ENCODE measurements at places on chromosomes 11 and 22.

DNA sequence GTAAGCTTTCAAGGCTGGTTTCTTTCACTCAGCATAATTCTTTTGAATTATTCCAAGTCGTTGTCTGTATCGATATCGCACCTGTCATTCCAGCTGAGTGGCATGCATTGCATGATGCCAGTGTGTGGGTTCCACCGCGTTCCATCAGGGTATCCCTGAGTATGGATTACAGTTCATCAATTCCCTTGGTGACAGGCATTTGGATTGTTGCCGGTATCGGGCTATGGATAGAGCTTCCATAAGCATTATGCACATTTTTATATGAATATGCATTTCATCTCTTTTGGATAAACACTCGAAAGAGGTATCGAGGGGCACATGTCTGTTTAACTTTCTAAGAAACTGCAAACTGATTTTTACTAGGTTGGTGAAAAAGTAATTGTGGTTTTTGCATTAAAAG, 698.8 kb downstream of the BRD1 start:
- no peak for DNase-seq

DNA sequence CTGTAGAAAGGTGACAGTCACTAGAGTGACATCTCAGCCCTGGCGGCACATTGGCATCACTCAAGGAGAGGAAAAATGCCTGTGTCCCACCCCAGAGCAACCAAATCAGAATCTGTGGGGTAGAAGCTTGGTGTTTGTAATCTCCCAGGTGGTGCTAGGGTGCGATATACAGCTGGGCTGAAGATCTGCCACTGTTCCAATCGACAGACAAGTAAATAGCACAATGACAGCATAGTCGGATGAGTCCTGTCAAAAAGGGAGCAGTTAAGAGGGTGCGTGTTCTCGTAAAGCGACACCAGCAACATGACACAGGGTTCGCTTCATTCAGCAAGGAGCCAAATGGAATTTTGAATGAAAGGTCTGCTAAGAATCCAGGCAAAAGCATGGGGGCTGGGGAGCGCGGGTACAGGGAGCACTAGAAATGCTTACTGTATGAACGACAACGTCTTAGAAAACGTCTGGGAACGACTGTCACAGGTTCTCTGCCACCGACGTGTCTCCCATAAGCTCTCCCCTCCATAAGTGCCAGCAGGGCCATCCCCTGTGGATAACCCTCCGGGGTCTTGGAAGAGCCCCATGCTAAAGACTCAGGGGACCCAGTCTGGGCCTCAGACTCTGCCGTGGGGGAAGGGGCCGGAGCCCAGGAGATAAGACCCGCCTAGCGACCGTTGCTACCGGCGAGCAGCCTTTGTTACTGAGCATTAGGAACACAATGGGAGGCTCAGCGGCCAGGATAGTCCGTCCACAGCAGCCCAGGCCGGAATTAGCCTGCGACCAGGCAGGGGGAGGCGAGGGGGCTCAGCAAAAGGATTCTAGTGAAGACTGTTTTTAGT, 20.8 kb downstream of the ADA2 start:
- no peak for DNase-seq

GRCh38 chr11:111846063-111846462, 25.3 kb downstream of the ALG9 start:
- DNase-seq, result no peak

DNA sequence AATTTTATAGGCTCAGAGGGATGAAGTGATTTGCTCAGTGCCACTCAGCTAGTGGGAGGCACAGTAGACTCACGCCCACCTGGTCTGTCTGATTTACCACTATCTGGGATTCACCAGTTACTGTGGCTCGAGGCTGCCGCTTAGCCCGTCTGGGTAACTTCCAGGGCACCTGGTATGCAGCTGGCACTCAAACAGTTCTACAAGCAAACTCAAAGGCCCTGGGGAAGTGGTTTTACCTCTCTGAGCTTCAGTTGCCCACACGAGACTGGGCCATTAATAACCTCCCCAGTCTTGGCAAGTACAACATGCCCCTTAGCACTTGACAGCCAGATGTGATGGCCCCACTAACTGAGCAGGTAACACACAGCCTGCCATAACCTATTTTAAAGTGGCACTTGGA, 2.6 kb downstream of the GDPD5 start:
- no peak for DNase-seq

DNA sequence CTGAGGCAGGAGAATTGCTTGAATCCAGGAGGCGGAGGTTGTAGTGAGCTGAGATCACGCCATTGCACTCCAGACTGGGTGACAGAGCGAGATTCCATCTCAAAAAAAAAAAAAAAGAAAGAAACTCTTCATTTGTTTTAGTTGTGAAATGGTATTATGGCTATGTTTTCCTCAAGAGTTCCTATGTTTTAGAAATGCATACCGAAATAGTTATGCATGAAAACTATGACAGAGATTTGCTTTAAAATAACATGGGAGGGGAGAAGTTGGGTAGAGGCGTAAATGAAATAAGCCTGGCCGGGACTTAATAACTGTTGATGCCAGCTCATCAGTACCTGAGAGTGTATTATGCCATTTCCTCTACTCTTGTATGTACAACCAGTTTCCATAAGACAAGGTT, 48.3 kb downstream of the FEZ1 start:
- DNase-seq, result no peak

DNA sequence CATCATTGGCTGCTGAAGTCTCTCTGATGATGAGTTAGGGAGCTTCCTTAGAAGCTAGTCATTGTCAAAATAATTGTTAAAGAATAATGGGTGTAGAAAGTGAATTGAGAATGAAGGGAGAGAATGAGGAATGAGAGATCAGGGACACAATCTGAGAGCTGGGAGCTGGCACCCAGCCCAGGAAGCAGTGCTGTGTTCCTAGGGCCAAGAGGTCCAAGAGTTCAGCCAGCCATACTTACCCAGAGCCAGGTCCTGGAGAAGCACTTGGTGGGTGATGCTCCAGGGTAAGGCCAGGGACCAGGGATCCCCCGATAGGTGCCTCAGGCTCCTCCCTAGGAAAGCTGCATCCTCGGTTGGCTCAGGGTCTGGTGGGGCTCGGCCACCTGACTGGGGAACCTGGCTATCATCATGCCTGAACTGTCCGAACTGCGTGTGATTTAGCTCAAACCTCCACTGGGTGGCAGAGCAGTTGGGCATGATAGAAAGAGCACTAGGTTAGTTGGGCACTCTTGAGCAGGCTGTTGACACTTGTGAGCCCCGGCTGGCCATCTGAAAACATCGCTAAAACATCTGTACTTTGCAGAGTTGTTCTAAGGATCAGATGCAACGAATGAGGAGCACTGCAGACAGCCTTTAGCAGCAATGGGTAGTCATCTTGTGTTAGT, 123.9 kb upstream of the NCAM1 start:
- no peak for DNase-seq

DNA sequence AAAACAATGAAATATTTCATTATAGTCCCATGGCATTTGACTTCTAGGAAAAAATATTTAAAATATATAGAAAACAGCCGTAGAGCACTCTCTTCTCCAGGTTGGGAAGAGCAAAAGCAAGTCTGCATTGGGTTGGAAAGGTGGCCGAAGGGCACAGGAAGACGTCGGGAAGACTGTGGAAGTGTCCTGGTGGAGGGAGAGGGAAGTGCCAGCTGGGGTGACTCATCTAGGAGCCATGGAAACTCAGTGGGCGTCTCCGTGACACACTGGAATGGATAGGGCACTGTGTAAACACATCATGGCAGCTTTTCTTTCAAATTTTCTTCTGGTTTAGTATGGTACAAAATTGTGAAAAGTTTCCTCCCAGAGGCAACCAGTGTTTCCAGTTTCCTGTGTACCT, 12.7 kb downstream of the GTPBP1 start:
- DNase-seq, result no peak

- no peak for DNase-seq
Observed at GRCh38 chr11:33558097-33558496, 142.5 kb downstream of the C11orf91 start.

DNA sequence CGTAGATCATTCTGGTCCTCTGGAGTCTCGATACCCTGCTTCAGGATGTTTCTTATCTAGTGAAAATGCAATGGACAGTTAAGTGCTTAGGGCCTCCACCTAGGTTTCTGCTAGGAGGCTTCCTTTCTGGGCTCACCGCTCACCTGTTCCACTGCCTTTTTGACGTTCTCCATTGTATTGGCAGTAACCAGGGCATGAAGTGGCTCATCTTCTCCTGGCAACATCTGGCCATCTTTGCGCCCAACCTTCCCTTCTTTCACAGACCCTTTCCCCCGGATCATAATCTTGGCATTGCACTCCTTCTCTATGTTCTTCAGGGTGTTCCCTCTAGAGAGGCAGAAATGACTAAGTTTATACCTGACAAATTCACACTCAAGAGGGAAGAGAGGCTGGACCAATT, 9.1 kb downstream of the SF1 start:
- DNase-seq, result no peak

DNA sequence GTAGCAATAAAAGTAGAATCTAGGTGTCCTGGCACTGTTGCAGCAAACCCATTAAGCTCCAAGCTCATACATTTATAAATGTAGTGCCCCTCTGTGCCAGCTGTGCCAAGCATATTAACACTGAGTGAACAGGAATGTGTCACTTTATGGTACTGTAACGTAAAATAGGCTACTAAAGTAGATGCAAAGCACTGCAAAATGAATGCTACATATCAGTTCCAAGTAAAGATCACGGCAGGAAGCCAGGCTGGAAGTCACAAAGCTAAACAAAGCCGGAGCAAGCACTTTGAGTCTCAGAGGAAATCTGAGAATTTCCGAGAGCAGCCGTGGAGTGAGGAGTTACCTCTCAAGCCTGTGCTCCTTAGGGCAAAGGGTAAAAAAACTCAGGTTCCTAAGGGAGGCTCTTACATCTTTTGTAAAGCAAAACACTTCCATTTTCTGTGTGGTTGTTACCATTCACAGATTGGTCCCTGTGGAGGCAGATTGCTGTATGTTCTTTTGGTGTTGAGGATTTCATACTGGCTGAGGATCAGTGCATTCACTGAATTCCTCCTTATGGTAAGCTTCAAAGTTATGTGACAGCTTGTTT, 85.7 kb downstream of the WNT11 start:
- DNase-seq, result no peak

Data from CD4-positive, alpha-beta T cell treated with Interleukin-15 for 4 hours (primary cell).